ENCODE measurements at places on chromosomes 16 and 17.

- DNase-seq = no peak
These were observed 1.7 kb downstream of the CDH5 start for GRCh38 chr16:66367968-66368891.

- DNase-seq = no peak
These were observed 32.9 kb downstream of the KSR1 start for GRCh38 chr17:27489045-27489715.

GRCh38 chr16:10590342-10590741, 9.9 kb upstream of the EMP2 start:
- DNase-seq = no peak

DNA sequence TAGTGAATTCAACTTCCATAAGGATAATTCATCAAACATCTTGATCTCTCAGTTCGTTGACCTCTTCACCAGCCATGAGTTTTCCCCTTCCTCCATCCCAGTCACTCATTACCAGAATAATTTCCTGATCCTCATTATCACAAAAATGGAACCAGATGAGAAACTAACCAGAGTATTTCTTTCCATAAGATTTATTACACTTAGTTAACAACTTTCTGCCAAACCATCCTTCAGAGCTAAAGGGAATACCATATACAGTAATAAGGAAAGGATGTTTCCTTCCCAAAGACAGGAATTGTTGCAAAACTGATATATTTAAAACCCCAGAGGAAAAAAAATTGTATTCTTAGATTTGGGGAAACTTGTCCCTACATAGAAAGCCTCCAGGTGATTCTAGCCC, 8.6 kb downstream of the KRTAP29-1 start:
- DNase-seq = no peak

DNA sequence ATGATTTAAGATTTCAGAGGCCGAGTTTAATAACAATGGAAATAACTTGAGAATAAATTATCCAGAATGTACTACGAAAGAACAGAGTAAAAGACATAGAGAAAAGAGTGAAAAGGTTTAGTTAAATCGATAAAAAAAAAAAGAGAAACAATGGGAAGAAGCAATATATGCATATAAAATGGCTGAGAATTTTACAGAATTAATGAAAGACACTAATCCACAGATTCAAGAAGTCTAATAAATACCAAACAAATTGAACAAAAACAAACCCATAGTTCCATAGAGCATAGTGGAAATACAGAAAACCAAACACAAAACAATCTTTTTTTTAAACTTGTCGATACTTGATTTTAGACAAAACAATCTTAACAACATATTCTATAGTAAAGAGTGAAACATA, 1.7 kb downstream of the PSME3IP1 start:
- no peak for DNase-seq

- peak; percentile 76 for DNase-seq
These were observed 29.1 kb downstream of the AKAP1 start for GRCh38 chr17:57114085-57114673.

GRCh38 chr17:7932949-7933348, 943 bp downstream of the CNTROB start:
- DNase-seq = peak; percentile 51

GRCh38 chr17:4420692-4421131, 13.0 kb upstream of the SPNS3 start:
- peak; percentile 83 for DNase-seq

DNA sequence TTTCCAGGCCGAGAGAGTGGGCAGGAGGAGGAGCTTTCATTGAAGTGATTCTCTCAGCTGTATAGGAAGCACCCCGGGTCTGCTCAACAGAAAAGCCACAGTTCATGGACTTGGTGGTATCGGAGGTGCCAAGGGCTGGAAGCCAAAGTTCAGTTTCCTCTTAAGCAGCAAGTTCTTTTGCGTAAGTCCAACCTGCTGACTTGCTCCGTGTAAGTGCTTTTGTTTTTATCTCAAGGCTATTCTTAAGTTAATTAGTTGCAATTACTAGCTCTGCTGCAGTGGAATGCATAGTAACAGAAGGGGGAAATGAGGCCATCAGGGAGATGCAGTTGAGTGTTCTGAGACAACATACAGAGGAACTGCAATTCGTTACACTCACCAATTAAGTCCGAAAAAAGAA, 44.6 kb downstream of the SMIM36 start:
- DNase-seq = no peak

- peak; percentile 61 for DNase-seq
These were observed 3.3 kb downstream of the AXIN1 start for GRCh38 chr16:349211-349610.

GRCh38 chr17:43631429-43631828, 30.3 kb downstream of the MEOX1 start:
- no peak for DNase-seq

- DNase-seq = no peak
These were observed 63.5 kb upstream of the TEX2 start for GRCh38 chr17:64326420-64327054.

- no peak for DNase-seq
These were observed 125.9 kb downstream of the OR1D5 start for GRCh38 chr17:2937331-2938003.

- no peak for DNase-seq
These were observed 90.3 kb downstream of the USP32 start for GRCh38 chr17:60301649-60302048.

DNA sequence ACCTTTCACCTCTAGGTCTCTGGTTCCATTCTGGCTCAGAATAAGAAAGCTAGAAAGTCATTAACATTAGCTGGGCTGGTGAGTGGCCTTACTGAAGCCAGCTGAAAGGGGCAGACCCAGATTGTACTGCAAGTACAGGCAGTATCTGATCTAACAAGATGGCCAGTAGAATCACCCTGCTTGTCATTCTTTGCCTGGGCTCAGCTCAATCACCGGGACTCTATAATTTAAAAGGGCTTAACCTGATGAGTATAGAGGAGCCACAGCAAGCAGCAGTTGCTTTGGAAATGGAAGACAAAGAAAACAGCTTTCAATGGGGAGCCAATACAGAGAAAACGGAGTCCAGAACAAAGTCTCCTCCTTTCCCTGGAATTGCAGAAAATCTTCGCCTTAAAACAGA, 13.6 kb downstream of the CDH8 start:
- no peak for DNase-seq

DNA sequence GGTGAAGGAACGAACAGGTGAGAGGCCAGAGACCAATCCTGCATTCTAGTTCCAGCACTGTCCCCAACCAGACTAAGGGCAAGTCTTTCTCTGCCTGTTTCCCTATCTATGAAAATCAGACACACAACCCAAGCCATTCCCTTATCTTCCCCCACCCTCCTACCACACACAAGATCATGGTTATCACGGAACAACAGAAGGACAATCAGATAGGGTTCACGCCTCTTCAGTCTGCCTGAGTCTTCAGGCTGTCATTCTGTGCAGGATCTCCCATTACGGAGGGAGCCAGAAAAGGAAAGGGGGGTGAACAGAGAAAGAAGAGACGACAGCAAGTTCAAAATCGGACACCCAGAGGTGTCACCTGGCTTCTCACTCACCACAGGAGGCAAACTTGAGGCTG, 11.1 kb downstream of the TLE7 start:
- DNase-seq = no peak

GRCh38 chr17:39951924-39952679, 10.7 kb upstream of the GSDMA start:
- no peak for DNase-seq

DNA sequence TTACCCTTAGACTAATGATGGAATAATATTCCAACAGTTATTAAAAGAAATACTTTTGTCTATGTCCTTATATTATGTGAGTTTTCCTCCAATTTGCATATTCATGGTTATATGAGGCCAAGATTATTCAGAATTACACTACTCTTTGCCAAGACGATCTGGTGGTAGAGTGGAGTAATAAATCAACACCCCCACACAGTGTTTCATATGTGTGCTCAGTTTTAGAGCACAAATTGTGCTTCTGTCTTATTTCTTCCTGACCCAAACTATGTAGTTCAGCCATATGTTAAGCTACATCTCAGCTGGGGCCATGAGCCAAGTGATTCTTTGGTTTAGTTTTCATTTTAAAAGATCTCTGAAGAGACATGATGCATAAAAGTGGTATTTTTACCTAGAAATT, 26.9 kb upstream of the PPM1E start:
- no peak for DNase-seq

GRCh38 chr17:46044286-46044928, 45.4 kb downstream of the STH start:
- no peak for DNase-seq

DNA sequence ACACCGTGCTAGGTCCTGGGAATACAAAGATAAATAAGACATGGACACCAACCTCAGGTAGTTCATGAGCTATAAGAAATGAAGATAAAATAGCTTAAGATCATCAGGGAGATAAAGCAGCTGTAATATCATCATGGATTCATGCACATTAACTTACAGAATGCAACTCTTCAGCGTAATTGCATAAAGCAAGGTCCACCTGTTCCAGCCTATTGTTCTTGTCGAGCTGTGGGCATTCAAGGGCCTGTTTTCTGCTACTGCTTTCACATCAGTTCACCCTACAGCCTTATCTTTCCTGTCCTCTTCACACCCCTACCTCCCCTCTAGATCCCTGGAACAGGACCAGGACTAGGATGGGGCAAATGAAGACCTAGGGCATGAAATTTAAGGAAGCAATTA, 133.9 kb downstream of the SPACA3 start:
- no peak for DNase-seq

GRCh38 chr16:66560107-66560506, 6.1 kb upstream of the CMTM1 start:
- no peak for DNase-seq

DNA sequence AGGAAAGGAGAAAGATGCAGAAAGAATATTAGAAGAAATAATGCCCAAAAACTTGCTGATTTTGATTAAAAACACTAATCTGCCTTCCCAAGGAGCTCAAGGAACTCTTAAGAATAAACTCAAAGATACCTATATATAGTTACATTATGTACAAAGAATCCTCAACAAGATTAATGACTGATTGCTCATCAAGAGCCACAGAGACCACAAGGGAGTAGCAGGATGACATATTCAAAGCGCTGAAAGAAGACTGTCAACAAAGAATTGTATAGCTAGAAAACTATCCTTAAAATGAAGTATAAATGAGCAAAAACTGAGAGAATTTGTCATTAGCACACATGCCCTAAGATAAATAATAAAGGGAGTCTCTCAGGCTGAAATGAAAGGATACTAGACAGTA, 6.2 kb downstream of the LPCAT2 start:
- no peak for DNase-seq
